Body of pancreas (tissue), 4 donors: ENCODE measurements at places on chromosomes 16 and 17. TPM values are rescaled to one million over a fixed set of nuclear protein-coding genes. Genes with fewer than 3 reads are reported as not detected.

Gene ITGAD
- total RNA-seq: not detected

Gene TBC1D3G
- total RNA-seq: not detected

- H3K4me3 ChIP-seq: no peak overlapping the region
- H3K27me3 ChIP-seq: no peaks in the 10 kb centered on the region
- H3K36me3 ChIP-seq: no peaks in the 10 kb centered on the region
- no peaks in the 10 kb centered on the region for H3K4me1 ChIP-seq
- H3K27ac ChIP-seq: no peak overlapping the region
- DNase-seq: no peak
These were observed 86.8 kb upstream of the SOX9 start for GRCh38 chr17:72034000-72034399.

GRCh38 chr16:68434624-68435210 is 13.6 kb downstream of the SMPD3 start:
- H3K4me1 ChIP-seq: no peaks in the 10 kb centered on the region
- no peak overlapping the region for H3K4me3 ChIP-seq
- H3K36me3 ChIP-seq: no peaks in the 10 kb centered on the region

DNA sequence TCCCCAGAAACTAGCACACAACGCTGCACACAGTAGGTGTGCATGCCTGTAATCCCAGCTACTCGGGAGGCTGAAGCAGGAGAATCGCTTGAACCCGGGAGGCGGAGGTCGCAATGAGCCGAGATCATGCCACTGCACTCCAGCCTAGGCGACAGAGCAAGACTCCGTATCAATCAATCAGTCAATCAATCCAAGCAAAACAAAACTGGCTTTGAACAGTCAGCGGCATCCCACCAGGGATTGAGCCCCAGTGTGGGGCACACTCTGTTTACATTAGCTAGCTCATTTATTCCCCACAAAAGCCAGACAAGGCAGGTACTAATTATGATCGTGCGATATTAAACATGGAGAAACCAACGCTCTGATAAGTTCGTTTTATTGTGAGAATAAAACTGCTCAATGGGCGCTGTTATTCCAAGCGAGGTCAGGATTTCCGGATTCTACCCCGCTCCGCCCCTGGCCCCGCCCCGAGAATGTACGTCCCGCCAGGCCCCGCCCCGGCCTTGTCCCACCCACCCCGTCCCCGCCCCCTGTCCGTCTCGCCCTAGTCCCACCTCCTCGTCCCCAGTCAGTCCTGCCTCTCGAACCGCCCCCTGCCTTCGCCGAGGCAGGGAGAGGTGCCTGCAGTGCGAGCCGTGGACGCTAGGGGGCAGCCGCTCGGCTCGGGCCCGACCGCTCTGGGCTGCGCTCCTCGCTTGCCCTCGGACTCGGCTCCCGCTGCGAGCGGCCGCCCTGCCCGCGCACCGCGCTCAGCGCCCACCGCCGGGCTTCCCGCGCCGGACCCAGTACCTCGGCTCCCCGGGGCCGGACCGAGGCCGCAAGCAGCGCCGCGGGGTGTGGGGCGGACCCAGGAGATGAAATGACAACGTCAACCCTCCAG is at the start of gene VPS4A:
Gene VPS4A, plus strand, starts transcription at position 698 of the 880 bp plus-strand sequence. Its CDS starts 162 bp downstream, at position 860.
- H3K27me3 ChIP-seq: no peaks in the 10 kb centered on the region
- H3K4me3 ChIP-seq: peak within 1 kb of the TSS; percentile 14
- DNase-seq: peak; percentile 98

DNA sequence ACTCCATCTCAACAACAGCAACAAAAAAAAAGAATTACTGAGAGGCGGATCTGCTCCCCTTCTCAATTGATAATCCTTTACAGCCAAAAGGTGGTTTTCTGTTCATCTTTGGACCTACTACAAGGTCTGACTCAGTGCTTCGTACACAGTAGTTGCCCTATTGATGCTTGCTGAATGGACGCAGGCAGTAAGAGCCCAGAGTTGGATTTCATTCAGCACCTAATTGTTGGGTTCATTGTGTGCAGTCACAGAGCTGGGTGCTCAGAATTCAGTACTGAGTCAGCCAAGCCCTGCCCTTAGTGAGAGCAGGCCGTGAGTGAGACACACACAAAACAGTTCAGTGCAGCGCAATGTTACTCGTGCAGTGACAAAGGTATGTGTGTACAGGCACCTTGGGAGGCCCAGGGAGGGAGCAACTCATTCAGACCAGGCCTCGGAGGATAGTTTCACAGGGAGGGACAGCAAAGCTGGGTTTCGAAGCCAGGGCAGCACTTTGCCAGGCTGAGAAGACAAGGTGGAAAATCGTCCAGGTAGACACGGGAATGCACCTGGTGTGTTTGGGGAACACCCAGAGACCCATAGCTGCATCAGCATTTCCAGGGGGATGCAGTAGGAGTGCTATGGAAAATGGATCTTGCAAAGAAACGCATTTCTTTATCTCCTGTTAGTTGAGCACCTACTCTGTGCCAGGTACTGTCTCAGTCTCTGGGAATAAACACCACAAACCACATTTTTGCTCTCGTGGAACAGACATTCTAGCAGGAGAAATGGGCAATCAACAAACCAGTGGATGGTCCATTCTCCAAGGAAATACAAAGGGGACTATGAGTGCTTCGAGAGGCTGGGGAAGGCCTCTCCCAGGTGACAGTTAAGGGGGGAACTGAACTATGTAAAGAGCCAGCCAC is 18.1 kb upstream of the KRT17 start:
- H3K4me3 ChIP-seq: no peak overlapping the region
- H3K27ac ChIP-seq: no peak overlapping the region
- DNase-seq: no peak
- H3K4me1 ChIP-seq: no peaks in the 10 kb centered on the region
- H3K27me3 ChIP-seq: no peaks in the 10 kb centered on the region
- H3K36me3 ChIP-seq: no peaks in the 10 kb centered on the region

Gene BBS2
- total RNA-seq: 14.3 TPM

DNA sequence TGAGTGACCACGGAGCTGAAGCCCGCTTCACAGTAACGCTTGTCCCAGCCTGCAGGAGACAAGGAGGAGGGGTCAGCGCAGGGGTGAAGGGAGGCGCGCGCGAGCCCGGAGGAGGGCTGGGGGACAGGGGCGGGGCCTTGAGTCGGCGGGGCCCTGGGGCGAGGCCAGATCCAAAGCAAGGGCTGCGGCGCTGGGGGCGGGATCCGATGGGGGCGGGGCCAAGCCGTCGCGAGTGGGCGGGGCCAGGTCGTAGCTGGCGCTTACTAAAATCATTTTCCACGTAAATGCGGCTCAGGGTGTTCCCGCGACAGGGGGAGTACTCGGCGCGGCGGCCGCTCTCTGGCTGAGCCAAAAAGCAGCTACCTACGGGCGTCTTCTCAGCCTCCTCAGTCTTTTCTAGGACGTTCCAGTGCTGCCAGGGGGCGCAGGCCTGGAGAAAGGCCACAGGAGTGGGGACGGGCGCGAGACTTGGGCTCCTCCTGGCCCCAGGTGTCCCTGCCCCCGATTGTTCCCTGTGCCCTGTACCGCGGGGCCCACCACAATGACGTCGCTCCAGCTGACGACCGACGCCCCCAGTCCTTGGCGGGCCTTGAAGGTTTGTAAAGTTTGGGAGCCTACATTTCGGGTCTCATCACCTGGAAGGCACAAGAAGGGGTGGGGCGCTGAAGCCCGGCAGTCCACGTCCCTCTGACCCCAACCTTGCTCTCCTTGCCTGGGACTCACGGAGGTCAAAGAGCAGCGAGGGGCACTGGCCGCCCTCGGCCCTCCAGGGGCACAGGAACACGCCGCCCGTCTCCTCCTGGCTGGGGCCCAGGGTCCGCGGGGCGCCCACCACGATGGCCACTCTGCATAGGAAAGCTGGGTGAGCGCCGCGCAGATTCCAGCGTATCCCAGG is 3.9 kb downstream of the ITGA2B start:
- no peak overlapping the region for H3K27ac ChIP-seq
- H3K4me3 ChIP-seq: no peak overlapping the region
- no peaks in the 10 kb centered on the region for H3K27me3 ChIP-seq
- H3K4me1 ChIP-seq: peaks cover 17% of the 10 kb centered on the region
- no peaks in the 10 kb centered on the region for H3K36me3 ChIP-seq
- peak; percentile 92 for DNase-seq

- peak within 1 kb of the TSS; percentile 78 for H3K27ac ChIP-seq
- H3K36me3 ChIP-seq: no peaks in the 10 kb centered on the region
- DNase-seq: peak; percentile 61
- peak within 1 kb of the TSS; percentile 36 for H3K4me3 ChIP-seq
- H3K27me3 ChIP-seq: no peaks in the 10 kb centered on the region
- H3K4me1 ChIP-seq: peaks cover 17% of the 10 kb centered on the region
These were observed at the start of gene TNFSF12 for GRCh38 chr17:7548585-7549400. Gene TNFSF12, plus strand, starts transcription at chr17:7549058. Its CDS starts 96 bp downstream, at chr17:7549154.

Gene CES2
- 24.9 TPM for total RNA-seq

- peaks cover 18% of the 10 kb centered on the region for H3K4me1 ChIP-seq
- peak; percentile 41 for DNase-seq
- no peaks in the 10 kb centered on the region for H3K36me3 ChIP-seq
- H3K27me3 ChIP-seq: no peaks in the 10 kb centered on the region
- peak overlapping the region; percentile 18 for H3K4me3 ChIP-seq
- no peak overlapping the region for H3K27ac ChIP-seq
These were observed 833 bp downstream of the WSCD1 start for GRCh38 chr17:6070913-6071511.

GRCh38 chr17:15973834-15974233 is 25.7 kb downstream of the ZSWIM7 start:
- H3K27ac ChIP-seq: no peak overlapping the region
- H3K36me3 ChIP-seq: no peaks in the 10 kb centered on the region
- no peaks in the 10 kb centered on the region for H3K4me1 ChIP-seq
- H3K27me3 ChIP-seq: no peaks in the 10 kb centered on the region
